Mucosa of gallbladder (tissue), 1 donor: ENCODE measurements at places on chromosomes 4 and X. TPM values are rescaled to one million over a fixed set of nuclear protein-coding genes. Genes with fewer than 3 reads are reported as not detected.

DNA sequence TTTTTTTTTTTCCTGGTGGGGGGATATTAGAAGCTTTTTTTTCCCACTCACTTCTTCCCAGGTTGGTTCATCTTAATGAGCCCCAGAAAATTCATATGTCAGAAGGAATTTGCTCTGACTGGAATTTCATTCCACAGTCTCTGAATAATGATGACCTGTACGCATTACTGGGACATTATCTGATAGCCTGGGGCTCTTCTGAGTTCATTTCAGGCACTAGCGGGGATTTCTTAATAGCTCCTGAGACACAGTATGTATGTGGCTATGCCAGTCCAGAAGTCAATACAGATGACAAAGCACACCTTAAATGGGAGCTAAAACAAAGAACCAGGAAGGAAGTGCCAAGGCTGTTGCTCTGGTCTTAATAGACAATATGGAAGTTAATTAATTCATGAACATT is 295.2 kb upstream of the IGFBP7 start:
- DNase-seq, result no peak

DNA sequence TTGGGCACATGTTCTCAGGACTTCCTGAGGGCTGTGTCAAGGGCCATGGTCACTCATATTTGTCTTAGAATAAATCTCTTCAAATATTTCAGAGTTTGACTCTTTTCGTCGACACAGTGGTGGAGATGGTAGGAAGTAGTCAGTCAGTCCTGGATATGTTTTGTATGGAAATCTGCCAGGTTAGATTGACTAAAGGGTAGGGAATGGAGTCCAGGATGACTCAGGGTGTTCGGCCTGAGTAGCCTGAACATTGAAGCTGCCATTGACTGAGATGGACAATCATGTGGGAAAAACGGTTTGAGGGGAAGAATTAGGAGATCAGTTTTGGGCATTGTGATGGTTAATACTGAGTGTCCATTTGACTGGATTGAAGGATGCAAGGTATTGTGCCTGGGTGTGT is 177.1 kb upstream of the CENPE start:
- no peak for DNase-seq

- no peak for DNase-seq
Observed at GRCh38 chrX:139776599-139776998, 68.6 kb upstream of the MCF2 start.

DNA sequence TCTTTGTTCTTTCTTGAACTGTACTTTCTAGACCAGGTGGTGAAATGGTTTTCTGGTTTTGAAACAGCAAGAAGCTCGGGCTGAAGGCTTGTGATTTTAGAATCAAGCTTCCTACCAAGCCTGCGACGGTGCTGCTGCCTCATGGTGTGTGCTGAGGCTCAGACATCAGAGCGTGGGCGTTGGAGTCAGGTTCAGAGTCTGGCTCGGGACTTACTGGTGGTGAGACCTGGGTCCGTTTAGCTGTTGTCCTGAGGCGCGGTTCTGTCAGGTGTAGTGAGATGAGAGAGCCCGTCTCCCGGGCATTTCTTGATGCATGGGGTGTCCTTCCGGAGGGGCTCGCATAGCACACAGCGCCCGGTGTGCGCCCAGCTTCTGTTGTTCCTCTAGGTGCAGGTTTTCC is 19.7 kb upstream of the TADA2B start:
- no peak for DNase-seq

RAB41 gene
- total RNA-seq, result not detected

GRCh38 chr4:24497221-24497620 is 87.1 kb downstream of the DHX15 start:
- DNase-seq, result no peak

BEX5 gene
- 41.1 TPM for total RNA-seq

S100G gene
- not detected for total RNA-seq

DNA sequence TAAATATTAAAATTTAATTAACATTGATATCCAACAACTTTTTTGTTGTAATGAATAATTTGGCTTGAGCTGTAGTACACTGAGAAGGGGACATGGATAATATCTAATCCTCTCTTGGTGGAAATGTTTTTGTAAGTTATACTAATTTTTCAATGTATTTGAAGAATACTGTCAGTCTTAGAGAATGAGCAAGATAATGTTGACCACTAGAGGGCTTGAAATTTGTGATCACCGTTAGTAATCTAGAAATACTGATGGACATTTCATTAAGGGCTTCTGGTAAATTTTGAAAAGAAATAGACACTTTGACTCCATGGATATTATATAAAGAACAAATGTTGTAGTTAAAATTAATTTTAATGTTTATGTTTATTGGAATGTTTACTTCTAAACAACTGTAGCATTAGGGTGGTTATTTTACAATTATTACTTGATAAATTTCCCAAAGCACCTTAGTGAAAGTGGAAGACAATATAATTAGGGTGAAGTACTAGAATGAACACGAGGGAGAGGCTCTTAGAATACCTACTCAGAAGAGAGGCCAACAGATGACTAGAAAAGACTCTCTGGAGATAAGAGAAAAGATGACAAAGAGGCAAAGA is 20.0 kb upstream of the CAMK2D start:
- DNase-seq, result no peak
